Kidney glomerular epithelial cell (primary cell): ENCODE measurements at places on chromosomes 4 and X.

DNA sequence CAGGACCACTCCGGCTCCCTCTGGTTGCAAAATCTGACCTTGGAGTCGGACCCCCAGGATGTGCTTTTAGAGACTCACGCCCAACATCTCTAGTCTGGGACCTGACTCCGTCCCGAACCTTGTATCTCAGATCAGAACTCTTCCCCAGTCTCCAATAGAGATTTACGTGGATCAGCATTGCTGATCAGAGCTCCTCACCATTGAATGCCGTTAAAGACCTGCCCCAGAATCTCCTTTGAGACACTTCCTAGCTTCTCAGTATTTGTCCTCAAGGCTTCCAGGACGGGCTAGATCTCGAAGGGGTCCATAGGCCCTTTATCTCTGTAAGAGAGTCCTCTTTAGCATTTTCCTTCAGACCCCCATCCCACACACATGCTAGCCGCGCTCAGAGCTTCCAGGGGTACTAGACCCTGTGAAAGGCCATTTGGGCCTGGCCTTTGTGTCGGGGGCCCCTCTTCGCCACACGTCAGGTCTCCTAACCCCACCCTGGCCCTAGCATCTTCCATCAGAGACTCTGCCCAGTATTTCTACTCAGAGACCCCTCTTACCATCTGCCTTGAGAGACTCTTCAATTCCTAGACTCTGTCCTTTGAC is 662 bp downstream of the UBA1 start:
- no peak for DNase-seq

- DNase-seq = no peak
These were observed 1176.2 kb downstream of the PCDH7 start for GRCh38 chr4:31896349-31896748.

DNA sequence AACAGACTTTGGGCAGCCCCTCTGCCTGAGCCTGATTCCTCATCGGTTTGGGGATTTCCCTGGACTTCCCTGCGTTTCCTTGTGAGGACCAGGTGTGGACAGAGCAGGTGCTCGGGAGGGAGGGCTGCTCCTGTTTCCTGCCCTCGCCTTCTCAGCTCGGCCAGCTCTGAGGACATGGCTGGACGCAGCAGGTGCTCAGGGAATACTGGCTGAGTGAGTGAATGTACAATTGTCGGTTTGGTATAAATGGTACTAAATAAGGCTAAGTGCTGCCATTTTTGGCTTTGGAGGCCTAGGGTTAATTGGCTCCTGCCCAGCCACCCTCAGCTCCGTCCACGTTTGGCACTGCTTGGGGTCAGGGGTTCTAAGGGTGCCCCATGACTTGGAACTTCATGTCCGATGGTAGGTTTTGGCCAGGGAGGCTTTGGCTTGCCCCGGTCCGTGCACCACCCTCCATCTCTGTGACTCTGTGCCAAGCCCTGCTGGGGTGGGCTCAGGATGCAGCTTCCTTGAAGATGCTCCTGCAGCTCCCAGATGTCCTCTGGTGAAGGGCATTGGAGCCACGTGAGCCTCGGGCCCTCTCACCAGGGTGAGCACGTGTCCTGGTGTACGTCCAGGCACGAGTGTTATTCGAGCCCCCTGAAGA is 45.0 kb upstream of the NKX1-1 start:
- no peak for DNase-seq

GRCh38 chrX:48800574-48801279 is 1.1 kb upstream of the HDAC6 start:
- no peak for DNase-seq
